ENCODE measurements at places on chromosomes 16 and 17.

GRCh38 chr17:40541060-40541872 is 24.0 kb downstream of the CCR7 start:
- DNase-seq, result no peak

GRCh38 chr17:6173653-6174052 is 103.5 kb downstream of the WSCD1 start:
- no peak for DNase-seq

DNA sequence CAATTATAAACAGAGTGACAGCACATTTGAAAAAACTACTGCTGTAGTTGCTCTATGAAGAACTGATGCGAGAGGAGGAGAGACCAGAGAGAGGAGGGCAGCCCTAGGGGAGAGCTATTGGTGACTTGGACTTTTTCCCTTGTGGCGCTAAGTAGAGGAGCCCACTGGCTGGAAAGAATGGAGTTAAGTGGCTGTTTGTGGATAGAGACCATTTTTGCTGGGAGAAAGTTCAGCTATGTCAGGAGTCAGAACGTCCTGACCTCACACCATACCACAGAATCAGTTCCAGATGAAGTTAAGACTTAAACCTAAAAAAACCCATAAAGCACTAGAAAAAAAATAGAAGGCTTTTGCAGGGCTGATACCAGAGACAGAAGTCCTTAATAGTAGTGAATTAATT is 2.0 kb downstream of the POLR2A start:
- no peak for DNase-seq

GRCh38 chr17:14748036-14748710 is 447.3 kb downstream of the HS3ST3B1 start:
- DNase-seq, result no peak

- DNase-seq, result peak; percentile 14
These were observed 58.6 kb downstream of the PECAM1 start for GRCh38 chr17:64331931-64332493.

GRCh38 chr17:73187203-73187769 is 5.6 kb upstream of the COG1 start:
- no peak for DNase-seq

DNA sequence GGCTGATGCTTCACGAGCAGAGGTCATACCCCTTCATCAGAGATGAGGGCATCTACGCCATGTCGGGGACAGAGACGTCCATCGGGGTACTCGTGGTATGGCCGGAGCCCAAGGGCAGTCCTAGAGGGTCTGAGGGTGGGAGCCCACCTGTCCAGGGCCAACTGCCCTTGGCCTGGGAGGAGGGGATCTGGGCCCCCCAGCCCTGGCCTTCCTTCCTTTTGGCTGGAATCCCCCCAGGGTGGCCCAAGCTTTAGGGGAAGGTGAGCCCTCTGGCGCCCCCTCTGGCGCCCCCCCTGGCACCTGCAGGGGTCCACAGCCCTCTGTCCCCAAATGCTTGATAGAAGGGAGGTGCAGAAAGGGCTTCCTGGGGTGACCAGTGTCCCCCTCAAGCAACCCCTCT is 69.3 kb downstream of the SCNN1B start:
- DNase-seq, result no peak

DNA sequence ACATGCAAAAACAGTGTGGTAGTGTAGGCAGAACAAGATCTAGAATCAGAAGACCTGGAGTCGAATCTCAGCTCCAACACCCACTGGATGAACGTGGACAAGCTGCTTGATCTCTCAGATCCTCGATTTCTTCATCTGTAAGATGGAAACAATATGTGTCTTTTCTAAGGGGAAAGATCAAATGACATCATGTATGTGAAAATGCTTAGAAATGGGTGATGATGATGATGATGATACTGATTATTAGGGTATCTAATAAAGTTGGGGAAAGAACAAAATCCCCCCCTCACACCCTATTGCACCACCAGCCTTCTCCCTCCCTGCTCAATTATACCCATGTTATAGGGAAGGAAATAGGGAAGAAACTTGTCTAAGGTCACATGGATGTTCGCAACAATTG is 10.9 kb downstream of the DYNLL2 start:
- no peak for DNase-seq

GRCh38 chr17:2814481-2815341 is 18.5 kb downstream of the RAP1GAP2 start:
- no peak for DNase-seq

GRCh38 chr16:81528256-81528655 is 83.6 kb downstream of the CMIP start:
- no peak for DNase-seq

DNA sequence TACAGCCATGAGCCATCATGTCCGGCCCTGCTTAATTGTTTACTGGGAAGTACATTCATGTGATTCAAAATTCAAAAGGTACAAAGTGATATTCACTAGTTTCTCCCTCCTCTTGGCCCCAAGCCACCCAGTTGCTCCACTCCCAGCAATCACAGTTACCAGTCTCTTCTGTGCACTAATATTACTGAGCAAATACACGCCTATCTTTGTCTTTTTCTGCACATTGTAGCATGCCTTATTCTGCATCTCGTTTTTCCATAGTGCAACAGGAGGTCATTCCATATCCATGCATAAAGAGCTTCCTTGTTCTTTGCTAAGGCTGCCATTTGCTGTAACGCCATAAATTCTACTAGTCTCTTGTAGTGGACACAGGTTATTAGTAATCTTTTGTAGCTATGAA is 2.2 kb upstream of the ALOX15 start:
- no peak for DNase-seq

DNA sequence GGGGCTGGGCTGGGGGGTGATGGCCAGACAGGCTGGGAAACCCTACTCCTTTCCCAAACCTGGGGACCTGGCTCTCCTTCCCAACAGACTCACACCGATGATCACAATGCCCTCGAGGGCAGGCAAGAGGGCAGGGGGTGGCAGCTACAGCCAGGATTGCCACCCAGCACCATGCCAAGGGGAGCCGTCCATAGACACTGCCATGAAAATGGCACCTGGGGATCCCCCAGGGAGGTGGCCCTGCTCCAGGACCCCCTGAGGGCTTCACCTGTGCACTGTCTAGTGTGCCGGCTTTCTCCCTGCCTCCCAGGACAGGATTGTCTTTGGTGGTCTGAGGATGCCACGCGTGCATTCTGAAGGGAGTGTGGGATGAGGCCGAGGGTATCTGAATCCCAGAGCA is 24.6 kb downstream of the RPH3AL start:
- DNase-seq, result no peak

GRCh38 chr17:35293151-35293847 is 50.4 kb downstream of the SLFN5 start:
- no peak for DNase-seq

- no peak for DNase-seq
These were observed 87.7 kb downstream of the KCNJ12 start for GRCh38 chr17:21463779-21464407.

DNA sequence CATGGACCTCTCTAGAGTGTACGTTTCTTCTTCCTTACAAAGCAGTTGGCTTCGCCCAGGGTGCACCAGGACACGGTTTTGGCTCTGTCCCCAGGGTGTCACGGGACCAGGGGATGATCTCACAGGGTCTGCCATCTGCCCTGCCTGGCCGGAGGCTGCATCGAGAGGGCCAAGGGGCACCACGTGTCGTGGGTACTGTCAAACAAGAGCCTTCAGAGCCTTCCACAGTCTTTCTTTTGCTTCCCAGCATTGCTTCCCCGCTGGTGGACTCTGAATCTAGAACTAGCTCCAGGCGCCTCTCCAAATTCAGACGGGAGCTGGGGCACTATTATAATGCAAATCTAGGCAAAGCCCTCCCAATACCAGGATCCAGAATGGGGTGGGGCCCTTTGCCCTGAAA is 47.9 kb downstream of the MAPT start:
- peak; percentile 98 for DNase-seq

DNA sequence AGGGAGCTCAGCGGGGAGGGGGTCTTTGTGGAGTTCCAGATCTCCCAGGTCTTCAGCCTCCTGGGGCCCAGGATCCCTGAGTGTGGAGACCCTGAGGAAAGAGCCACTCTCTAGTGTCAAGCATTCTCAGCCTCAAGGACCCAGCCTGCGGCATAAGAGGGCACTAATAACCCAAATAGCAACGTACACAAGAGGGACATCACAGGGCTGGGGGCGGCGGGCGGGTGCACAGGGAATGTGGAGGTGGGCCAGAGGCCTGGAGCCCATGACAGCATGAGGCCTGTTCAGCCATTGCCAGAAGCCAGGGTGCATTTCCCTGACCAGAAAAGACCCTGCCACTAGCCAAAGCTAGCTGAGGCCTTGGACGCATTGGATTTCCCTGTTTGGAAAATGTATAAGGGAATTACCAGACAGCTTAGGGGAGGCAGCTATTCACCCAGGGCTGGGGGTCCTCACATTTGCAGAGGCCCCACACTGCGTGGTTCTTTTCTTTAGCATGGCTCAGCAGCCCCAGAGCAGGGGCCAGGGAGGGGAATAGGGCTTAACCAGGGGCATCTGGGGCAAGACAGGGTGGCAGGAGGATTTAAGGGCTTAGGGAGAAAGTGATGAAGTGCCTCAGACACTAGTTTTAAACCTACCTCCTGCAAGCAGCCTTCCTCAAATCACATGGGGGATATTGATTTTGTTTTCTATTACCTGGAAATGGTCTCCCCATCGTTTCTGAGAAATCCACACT is 13.5 kb upstream of the ALOX15B start:
- no peak for DNase-seq

All from NCI-H446 (cell line).